Uterus (tissue), 4 donors: ENCODE measurements at places on chromosomes 1 and 21. TPM values are rescaled to one million over a fixed set of nuclear protein-coding genes. Genes with fewer than 3 reads are reported as not detected.

GRCh38 chr1:185497177-185497576, 180.1 kb upstream of the IVNS1ABP start:
- no peak for DNase-seq

- DNase-seq = no peak
Observed at GRCh38 chr21:33011462-33011861, 14.3 kb upstream of the OLIG2 start.

DNA sequence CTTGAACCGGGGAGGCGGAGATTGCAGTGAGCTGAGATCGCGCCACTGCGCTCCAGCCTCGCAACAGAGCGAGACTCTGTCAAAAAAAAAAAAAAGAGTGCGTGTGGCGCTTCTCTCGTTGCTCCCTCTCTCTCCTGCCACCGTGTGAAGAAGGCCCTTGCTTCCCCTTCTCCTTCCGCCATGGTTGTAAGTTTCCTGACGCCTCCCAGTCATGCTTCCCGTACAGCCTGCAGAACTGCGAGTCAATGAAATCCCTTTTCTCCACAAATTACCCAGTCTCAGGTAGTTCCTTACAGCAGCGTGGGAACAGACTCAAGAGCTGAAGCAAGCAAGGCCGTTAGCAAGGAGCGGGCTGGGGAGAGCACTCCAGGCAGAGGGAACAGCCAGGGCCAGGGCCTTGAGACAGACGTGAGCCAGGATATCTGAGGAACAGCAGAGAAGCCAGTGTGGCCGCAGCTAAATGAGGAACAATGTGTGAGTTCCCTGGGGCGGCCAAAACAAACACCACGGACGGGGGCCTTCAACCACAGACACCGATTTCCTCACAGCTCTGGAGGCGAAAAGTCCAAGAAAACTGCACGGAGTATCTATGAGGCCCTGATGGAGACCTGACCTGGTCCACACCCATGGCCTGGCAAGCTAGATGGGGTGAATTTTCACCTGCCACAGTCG, 54.2 kb upstream of the ETS2 start:
- no peak for DNase-seq

The PCP4 gene
- 32.4 TPM for total RNA-seq

GRCh38 chr1:36400825-36401601, 3.3 kb upstream of the LSM10 start:
- peak; percentile 73 for DNase-seq

DNA sequence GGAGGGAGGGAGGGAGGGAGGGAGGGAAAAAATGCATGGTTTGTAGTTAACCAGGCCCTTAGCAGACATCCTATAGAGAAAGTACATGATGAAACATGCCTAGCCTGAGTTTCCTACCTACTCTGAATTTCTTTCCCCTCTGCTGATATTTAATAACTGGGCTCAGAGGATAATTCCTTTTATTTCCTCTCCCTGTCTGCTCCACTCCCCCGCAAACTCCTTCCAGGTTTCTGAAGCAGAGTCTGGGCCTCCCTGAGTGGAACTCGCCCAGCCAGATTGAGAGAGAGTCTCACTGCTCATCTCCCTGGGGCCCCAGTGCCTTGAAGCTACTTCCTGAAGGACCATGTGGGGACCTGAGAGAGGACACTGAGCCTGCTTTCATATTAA, 111.9 kb upstream of the SLC44A3 start:
- peak; percentile 39 for DNase-seq

The PTGFRN gene
- 133 TPM for total RNA-seq

The DMRTA2 gene
- not detected for total RNA-seq

The MCOLN3 gene
- 2.1 TPM for total RNA-seq

The GBP4 gene
- total RNA-seq = 25.1 TPM

The SPRR2F gene
- not detected for total RNA-seq

The FRRS1 gene
- total RNA-seq = 5.1 TPM
